ENCODE measurements at places on chromosomes 5 and 9. TPM values are rescaled to one million over a fixed set of nuclear protein-coding genes. Genes with fewer than 3 reads are reported as not detected.

GRCh38 chr9:135858491-135859185 lies 48.7 kb downstream of the CAMSAP1 start:
- no peak overlapping the region for H3K27ac ChIP-seq
- H3K4me1 ChIP-seq: no peaks in the 10 kb centered on the region
- H3K36me3 ChIP-seq: no peaks in the 10 kb centered on the region
- H3K4me3 ChIP-seq: no peak overlapping the region
- no peaks in the 10 kb centered on the region for H3K27me3 ChIP-seq

DNA sequence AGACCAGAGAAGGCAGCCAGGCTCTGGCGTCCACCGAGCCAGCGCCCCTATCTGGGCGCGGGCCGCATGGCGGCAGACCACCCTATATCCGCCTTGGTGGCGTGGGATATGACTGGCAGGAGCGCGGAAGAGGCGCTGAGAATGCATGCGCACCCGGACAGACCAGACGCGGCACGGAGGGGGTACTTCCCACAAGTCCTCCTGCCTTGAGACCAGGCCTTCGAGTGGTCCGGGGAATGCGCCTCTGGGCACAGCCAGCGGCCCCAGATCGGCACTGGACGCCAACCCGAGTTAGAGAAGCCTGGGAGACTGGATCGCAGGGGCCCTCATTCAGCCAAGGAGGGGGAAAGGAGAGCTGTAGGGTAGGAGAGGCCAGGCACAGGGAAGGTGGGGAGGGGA lies 2.5 kb upstream of the LMX1B start:
- peak overlapping the region; percentile 66 for H3K4me3 ChIP-seq
- no peaks in the 10 kb centered on the region for H3K4me1 ChIP-seq
- peaks cover 4% of the 10 kb centered on the region for H3K27me3 ChIP-seq
- DNase-seq: no peak
- H3K27ac ChIP-seq: no peak overlapping the region

GRCh38 chr9:116569111-116569510 lies 118.0 kb upstream of the TRIM32 start:
- H3K36me3 ChIP-seq: no peaks in the 10 kb centered on the region
- no peaks in the 10 kb centered on the region for H3K27me3 ChIP-seq
- no peaks in the 10 kb centered on the region for H3K4me1 ChIP-seq
- no peak for DNase-seq

GRCh38 chr5:88674356-88675167 lies 208.4 kb downstream of the MEF2C start:
- H3K4me1 ChIP-seq: peaks cover 8% of the 10 kb centered on the region
- H3K27me3 ChIP-seq: peaks cover 19% of the 10 kb centered on the region
- no peak for DNase-seq
- peak overlapping the region; percentile 66 for H3K4me3 ChIP-seq

Gene CACFD1
- total RNA-seq: 5.0 TPM

- no peak overlapping the region for H3K27ac ChIP-seq
- no peaks in the 10 kb centered on the region for H3K27me3 ChIP-seq
- no peak for DNase-seq
- H3K36me3 ChIP-seq: no peaks in the 10 kb centered on the region
- peak overlapping the region; percentile 41 for H3K4me3 ChIP-seq
- H3K4me1 ChIP-seq: no peaks in the 10 kb centered on the region
Measured at GRCh38 chr5:114055318-114056184, 306.3 kb upstream of the KCNN2 start.

DNA sequence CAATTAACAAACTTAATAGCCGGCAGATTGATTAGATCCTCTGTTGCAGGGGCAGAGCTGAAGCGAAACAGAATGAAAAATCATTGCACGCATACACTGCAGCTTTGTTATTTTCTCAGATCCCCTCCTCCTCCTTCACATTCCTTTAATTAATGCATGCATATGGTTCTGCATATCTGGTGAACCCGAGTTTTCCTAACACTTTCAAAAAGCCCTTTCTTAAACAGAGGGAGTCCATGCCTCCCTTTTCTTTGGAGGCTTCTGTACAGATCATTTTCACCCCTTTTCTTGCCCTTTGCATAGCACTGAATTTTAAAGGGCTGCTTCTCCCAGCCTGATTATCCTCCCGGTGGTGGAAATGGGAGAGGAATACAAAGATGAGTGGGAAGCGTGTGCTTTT lies 136.6 kb upstream of the TBCA start:
- H3K36me3 ChIP-seq: no peaks in the 10 kb centered on the region
- no peak overlapping the region for H3K4me3 ChIP-seq
- H3K27me3 ChIP-seq: no peaks in the 10 kb centered on the region

Gene TAF1L
- total RNA-seq: not detected

Gene PCDHGA12
- 9.8 TPM for total RNA-seq

GRCh38 chr5:160445132-160445531 lies 23.5 kb downstream of the PTTG1 start:
- H3K27ac ChIP-seq: no peak overlapping the region
- H3K4me3 ChIP-seq: no peak overlapping the region
- H3K4me1 ChIP-seq: no peaks in the 10 kb centered on the region
- H3K27me3 ChIP-seq: no peaks in the 10 kb centered on the region

Gene GABRA6
- not detected for total RNA-seq

DNA sequence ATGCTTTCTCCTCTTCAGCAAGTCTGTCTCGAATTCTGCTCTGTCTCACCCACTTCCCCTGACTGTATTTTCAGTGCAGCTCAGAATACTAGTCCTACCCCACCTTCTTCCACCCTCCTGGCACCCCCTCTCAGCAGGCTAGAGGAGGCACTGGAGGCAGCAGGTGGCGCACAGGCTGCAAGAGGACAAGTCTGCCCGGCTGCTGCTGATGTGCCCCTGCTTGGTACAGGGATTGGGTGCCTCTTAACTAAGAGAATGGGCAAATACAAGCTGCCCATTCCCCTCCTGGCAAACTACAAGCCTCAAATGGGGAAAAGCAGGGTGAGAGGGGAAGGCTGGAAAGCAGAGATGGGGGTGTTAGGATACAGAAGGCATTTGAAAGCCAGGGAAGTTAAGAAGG lies 5.1 kb downstream of the TLN1 start:
- peak overlapping the region; percentile 74 for H3K4me3 ChIP-seq
- peaks cover 10% of the 10 kb centered on the region for H3K36me3 ChIP-seq
- peaks cover 23% of the 10 kb centered on the region for H3K4me1 ChIP-seq
- H3K27ac ChIP-seq: peak overlapping the region; percentile 98
- no peak for DNase-seq

Gene RAD50
- total RNA-seq: 44.2 TPM

Gene IL9
- not detected for total RNA-seq

DNA sequence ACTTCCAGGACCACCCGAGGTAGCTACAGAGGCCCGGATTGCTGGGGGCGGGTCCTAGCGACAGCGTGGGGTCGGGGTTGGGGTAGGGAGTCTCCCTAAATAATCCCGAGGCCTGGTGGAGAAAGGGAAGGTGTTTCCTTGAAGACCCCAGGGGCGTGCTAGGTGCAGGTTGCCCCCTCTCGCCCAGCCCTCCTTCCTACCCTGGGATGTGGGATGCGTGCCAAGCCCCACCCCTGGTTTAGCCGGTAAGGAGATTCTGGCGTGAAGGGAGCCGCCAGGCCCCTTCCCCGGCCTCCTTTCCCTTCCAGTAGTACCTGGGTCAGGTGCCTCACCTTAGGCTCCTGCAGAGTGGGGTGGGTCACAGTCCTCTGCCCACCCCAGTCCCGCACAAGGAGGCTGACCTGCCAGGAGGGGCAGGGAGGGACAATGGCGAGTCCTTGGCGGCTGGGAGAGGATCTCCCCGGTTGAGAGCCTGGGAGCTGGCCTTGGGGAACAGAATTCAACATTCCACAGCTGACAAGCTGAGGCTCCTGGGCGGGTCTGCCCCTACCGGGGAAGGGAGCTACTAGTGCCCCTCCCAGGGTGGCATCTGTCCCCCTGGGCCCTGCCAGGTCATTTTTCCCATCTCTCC lies 674 bp downstream of the TSPAN17 start:
- peak overlapping the region; percentile 76 for H3K27ac ChIP-seq
- peak; percentile 55 for DNase-seq
- no peaks in the 10 kb centered on the region for H3K27me3 ChIP-seq
- H3K36me3 ChIP-seq: no peaks in the 10 kb centered on the region
- H3K4me1 ChIP-seq: no peaks in the 10 kb centered on the region

DNA sequence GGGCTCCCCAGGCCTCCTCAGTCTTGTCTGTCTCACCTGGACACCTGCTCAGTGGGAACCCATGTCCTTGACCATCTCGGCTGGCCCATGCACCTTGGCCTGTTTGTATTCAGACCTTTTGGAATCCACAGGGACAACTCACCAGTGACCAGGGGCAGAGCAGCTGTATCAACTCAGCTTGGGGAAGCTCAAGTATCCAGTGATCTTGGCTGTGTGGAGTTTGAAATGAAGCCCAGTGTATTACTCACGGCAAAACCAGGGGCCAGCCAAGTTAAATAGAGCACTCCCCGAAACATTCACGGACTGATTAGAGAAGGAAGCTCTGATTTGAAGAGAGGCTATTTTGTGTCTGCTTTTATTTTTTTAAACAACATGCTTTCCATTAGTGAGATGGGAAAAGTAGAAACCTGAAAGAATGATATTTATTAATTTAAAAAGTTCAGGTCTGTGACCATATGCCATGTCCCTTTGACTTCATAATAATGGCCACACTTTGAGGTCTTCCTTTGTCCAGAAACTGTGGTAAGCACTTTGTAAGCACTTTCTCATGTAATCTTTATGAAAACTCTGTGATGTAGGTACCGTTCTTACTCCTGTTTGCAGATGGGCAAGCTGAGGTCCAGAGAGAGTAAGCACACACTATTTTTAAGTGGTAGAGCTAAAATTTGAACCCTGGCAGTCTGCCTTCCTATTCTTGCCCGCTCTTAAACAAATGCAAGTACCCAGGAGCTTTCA lies 656.5 kb downstream of the BNC2 start:
- no peak for DNase-seq
- H3K27me3 ChIP-seq: no peaks in the 10 kb centered on the region
- no peak overlapping the region for H3K27ac ChIP-seq
- H3K4me1 ChIP-seq: no peaks in the 10 kb centered on the region
- no peak overlapping the region for H3K4me3 ChIP-seq

Gene ZNF608
- total RNA-seq: 82.1 TPM

- H3K27ac ChIP-seq: no peak overlapping the region
- no peaks in the 10 kb centered on the region for H3K4me1 ChIP-seq
- no peaks in the 10 kb centered on the region for H3K27me3 ChIP-seq
- H3K4me3 ChIP-seq: no peak overlapping the region
- H3K36me3 ChIP-seq: no peaks in the 10 kb centered on the region
Measured at GRCh38 chr5:121377461-121377860, 474.2 kb upstream of the FTMT start.

DNA sequence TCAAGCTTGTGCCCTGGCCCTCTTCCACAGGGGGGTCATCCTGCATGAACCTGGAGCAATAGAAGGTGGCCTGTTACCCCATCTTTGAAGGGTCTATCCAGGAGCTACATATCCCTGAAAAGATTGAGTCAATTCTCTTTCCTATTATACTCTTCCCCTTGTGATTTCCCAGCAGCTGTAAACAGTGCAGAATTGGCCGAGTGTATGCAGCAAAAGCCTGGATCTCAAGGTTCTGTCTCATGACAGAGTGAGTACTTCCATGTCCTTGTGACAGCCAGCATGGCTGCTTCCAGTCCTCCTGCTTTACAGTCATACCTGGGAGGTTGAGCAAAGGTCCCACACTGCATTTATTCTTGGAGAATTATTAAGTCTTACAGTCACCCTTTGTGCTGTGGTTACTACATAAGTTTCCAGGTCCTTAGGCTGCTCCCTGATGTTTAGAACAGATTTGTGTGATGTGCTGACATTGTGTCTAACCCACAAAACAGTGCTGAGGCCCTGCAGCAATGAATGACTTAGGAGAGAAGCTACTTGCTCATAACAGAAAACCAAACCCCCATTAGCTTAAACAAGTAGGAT lies 67.5 kb downstream of the NREP start:
- no peak overlapping the region for H3K4me3 ChIP-seq
- no peaks in the 10 kb centered on the region for H3K27me3 ChIP-seq
- no peaks in the 10 kb centered on the region for H3K36me3 ChIP-seq
- no peak for DNase-seq
- H3K27ac ChIP-seq: no peak overlapping the region
- H3K4me1 ChIP-seq: no peaks in the 10 kb centered on the region

Gene MAMDC2
- 17.0 TPM for total RNA-seq
